ENCODE measurements at places on chromosomes 1 and 21.
A peak's percentile ranks its signal among the peaks of the same experiment; 100 is the strongest.

DNA sequence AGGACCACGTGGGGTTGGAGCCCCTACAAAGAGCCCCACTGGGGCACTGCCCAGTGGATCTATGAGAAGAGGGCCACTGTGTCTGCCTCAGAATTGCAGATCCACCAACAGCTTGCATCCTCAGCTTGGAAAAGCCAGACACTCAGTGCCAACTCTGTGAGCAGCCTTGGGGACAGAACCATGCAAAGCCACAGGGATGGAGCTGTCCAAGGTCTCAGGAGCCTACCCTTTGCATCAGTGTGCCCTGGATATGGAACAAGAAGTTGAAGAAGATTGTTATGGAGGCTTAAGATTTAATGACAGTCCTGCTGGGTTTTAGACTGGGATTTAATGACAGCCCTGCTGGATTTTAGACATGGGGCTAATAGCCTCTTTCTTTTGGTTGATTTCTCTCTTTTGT lies 1670.9 kb downstream of the PLA2G4A start:
- DNase-seq, result no peak

DNA sequence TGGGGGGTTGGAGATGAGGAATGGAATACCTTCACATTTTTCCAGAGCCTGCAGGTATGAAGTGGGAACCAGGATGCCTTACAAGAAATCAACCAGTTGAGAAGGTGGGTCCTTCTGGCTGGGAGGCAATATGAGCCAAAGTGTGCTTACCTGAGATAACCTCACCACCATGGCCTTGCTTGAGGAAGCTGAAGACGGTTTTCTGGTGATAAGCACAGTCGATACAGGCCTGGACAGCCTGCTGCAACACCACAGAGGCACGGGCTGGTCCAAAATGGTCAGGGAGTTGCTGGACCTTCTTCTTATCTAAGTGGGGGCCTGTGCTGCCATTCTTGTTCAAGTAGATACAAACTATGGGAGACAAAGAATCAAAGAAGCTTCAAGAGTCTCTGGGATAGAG lies 27.0 kb upstream of the SLFNL1 start:
- no peak for DNase-seq

DNA sequence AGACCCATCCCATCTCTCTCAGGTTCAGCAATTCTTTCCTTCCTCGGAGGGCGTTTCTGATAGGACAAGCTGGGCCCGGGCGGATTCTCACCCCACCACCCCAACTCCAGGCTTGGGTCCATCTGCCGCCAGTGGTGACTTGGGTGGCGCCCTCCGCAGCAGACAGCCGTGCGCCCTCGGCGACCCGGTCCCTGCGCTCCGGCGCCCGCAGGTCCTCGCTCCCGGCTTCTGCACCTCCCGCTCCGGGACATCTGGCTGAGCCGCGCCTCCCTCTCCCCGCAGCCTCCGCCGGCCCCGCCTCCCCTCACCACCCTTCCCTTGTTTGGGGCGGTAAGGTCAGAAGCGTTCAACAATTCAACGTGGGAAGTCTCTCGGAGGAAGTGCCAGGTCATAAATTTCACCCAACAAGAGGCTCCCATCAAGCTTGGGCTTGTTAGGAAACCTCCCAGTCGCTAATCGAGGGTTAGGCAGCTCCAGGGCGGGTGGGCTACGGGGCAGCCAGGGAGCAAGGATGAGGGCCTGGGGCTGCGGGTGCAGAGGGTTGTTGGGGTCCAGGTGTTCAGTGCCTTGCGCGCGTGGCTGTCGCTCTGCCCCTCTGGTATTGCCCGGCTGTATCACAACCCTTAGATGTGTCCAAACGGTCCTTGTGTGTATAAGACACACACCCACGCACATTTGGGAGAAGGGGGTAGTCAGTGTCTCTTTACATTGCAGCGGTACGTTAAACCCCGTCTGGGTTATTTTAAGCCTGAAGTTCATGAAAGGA lies 39.8 kb downstream of the OLIG1 start:
- peak; percentile 87 for DNase-seq

DNA sequence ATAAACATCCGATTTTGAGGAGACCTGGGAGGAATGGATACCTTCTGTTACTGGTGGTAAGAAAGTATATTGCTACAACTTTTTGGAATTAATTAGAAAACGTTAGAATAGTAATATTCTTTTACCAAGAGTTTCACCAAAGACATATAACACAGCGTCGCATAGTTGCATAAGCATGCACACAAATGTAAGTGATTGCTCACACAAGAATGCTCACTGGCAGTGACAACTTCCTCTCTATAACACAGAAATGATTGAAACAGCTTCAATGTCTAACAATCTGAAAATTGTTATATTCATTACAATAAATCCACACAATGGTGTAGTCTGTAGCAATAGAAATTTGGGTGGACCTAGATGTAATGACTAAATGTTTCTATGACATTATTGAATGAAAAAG lies 998.6 kb downstream of the TTLL7 start:
- no peak for DNase-seq

DNA sequence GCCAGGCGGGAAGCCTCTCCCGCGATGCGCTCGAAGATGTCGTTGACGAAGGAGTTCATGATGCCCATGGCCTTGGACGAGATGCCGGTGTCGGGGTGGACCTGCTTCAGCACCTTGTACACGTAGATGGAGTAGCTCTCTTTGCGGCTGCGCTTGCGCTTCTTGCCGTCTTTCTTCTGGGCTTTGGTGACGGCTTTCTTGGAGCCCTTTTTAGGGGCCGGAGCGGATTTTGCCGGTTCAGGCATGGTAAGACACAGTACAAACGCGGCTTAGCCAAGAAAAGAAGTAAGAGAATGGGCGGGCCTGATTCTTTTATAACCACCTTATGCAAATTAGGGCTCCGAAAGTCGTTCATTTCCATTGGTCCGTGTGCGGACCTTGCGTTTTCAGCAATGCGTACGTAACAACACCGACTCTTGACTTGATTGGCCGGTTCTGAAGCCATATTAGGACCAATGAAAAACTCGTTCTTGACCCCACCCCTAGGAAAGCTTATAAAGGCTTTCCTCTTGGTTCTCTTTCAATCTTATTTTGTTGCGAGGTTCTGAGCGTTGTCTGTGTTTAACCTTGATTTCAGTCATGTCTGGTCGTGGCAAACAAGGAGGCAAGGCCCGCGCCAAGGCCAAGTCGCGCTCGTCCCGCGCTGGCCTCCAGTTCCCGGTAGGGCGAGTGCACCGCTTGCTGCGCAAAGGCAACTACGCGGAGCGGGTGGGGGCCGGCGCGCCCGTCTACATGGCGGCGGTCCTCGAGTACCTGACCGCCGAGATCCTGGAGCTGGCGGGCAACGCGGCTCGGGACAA lies 12.8 kb upstream of the BOLA1 start:
- DNase-seq, result peak; percentile 97

- no peak for DNase-seq
These were observed 15.7 kb downstream of the S100A16 start for GRCh38 chr1:153597206-153597605.

DNA sequence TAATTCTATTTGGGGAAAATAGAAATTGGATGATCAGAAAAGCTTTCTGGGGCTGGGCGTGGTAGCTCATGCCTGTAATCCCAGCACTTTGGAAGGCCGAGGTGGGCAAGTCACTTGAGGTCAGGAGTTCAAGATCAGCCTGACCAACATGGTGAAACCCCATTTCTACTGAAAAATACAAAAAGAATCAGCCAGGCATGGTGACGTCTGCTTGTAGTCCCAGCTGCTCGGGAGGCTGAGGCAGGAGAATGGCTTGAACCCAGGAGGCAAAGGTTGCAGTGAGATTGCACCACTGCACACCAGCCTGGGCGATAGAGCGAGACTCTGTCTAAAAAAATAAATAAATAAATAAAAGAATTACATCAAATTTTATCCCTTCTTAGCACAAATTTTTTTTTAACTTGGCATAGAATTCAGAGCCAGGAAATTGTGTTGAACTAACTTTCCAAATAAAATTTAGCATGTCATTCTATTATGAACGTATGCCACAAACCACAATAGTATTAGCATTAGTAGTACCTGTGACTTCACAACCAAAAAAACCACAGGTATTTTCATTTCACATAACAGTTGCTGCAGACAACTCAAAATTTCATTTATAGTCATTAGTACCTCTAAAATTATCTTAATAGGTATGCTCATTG lies 4.5 kb upstream of the ANKRD13C start:
- no peak for DNase-seq

DNA sequence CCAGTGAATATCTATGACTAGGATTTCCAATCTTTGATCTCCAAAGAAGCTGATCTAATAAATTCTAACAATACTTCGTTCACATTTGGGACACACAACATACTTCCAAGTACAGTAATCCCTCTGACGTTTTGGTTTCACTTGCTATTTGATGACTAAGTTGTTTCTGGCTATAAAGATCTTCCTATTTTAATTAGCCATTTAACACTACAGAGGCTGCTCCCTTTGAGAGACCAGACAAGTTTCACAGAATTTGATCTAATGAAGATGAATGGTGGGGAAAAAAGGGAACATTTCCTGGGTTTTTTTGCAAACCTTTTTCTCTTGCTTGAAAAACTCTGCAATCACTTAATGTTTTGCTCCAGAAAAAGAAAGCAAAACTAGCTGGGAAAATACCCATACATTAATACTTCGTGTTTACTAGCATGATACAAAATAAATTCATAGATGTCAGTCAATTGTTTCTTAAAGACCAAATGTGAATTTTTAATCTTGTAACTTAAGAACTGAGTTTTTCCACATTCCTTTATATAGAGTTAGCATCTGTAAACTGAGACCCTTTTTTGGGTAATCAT lies 28.0 kb upstream of the GLIS1 start:
- DNase-seq, result no peak

GRCh38 chr21:33236013-33236686 lies 6.4 kb downstream of the IFNAR2 start:
- DNase-seq, result no peak

- DNase-seq, result no peak
These were observed 14.5 kb upstream of the IKBKE start for GRCh38 chr1:206455666-206456344.

- DNase-seq, result no peak
These were observed 29.0 kb downstream of the SOAT1 start for GRCh38 chr1:179322557-179322956.

DNA sequence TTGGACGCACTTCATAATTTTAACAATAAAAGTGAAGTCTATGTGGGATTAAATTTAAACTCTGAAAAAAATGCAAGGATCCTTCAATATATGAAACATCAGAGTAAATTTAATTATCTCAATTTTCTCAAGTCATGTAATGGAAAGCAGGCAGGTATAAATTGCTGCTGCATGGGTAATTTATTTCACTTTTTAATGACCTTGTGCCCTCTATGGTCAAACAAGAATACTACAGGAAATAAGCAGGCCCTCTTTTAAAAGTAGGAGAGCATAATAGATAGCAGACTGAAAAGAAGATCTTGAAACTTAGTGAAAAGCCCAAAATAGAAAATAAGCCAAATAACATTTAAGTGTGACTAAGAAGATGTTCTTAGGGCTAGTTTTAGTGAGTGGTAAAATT lies 22.9 kb downstream of the BCAS2 start:
- no peak for DNase-seq

DNA sequence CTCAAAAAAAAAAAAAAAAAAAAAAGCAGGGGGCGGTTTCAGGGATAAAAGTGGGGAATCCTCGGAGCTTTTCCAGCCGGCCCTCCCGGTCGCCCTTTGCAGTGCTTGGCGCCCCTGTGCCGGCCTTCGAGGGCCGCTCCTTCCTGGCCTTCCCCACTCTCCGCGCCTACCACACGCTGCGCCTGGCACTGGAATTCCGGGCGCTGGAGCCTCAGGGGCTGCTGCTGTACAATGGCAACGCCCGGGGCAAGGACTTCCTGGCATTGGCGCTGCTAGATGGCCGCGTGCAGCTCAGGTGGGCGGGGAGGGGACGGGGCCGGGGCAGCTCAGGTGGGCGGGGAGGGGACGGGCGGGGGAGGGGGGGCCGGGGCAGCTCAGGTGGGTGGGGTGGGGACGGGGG lies 25.3 kb downstream of the RNF223 start:
- DNase-seq, result no peak

GRCh38 chr1:108962681-108963051 lies 618 bp downstream of the CLCC1 start:
- DNase-seq, result peak; percentile 28

GRCh38 chr1:46224966-46225365 lies 21.8 kb downstream of the LURAP1 start:
- DNase-seq, result no peak

DNA sequence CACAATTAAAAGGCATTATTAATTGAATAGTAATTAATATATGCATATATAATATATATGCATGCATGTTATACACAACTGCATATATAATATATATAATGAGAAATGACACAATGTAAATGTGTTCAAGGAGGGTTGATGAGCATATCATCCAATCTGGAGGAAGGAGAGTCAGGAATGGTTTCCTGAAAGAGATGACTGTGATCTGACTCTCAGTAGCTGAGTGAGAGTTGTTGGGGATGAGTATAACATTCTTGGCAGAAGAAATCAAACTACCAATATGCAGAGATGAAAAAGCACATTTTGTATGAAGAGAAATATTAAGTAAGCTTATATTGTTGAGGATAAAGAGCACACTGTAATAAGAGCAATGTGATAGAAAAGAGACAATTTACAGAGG lies 37.3 kb downstream of the F13B start:
- no peak for DNase-seq

GRCh38 chr1:240073097-240073496 lies 18.6 kb upstream of the FMN2 start:
- no peak for DNase-seq

DNA sequence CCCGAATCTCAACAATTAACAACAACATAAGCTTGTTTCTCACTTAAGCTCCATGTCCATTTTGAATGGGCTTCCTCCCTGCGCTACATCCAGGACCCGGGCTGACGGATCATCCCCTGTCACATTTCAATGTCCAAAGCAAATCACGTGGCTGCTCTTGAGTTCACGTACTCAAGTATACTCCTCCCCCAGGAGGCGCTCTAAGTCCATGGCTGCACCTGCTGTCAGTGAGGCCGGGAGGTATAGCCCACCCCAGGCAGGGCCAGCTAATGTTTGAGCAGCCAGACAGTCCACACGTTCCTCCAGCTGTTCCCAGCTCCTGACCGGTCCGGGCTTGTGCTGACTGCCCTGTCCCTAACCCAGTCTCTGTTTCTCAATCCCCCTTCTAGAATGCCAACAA lies 220.8 kb downstream of the SLC35F3 start:
- DNase-seq, result peak; percentile 44

DNA sequence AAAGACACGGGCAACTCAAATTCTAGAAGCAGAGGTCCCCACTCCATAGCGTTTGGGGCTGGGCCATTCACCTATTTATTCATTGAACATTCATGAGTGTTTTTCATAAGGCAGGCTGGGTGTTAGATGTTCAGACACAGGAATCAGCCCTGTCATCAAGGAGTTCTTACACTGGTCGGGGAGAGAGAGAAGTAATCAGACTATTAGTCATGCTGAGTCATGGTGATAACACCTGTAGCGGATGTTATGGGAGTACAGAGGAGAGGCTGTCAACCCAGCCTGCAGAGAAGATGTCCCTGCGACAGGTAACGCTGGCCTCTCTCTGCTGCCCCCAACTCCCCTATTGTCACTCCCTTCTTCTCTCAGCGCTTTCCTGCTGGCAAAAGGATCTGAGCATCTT lies 17.2 kb downstream of the LY9 start:
- DNase-seq, result no peak

GRCh38 chr1:110581682-110582145 lies 24.4 kb downstream of the KCNA2 start:
- no peak for DNase-seq
